Fibroblast of lung (primary cell): ENCODE measurements at places on chromosomes 7 and 10. TPM values are rescaled to one million over a fixed set of nuclear protein-coding genes. Genes with fewer than 3 reads are reported as not detected.

GRCh38 chr10:51255381-51255780, 181.1 kb downstream of the PRKG1 start:
- no peak for DNase-seq

GRCh38 chr10:13998163-13998835, 332.4 kb downstream of the FRMD4A start:
- no peak for DNase-seq

GRCh38 chr10:113060201-113061053, 110.4 kb downstream of the TCF7L2 start:
- peak; percentile 45 for DNase-seq

DNA sequence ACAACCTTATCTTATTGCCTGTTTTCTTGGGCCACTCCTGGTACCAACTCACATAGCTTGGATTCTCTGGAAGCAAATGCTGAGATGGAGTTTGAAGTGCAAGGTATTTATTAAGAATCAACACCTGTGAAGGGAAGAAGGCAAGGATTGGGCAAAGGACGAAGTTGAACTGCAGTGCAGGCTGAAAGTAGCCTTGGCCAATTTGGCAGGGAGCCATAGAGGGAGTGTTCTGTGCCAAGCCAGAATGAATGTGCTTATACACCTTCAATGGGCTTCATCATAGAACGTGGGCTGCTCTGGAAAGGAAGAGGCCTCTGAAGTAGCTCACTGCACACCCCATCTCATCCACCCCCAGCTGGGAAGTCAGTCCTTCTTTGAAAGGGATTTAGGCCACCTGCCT, 79.8 kb upstream of the IFRD1 start:
- DNase-seq = no peak

DNA sequence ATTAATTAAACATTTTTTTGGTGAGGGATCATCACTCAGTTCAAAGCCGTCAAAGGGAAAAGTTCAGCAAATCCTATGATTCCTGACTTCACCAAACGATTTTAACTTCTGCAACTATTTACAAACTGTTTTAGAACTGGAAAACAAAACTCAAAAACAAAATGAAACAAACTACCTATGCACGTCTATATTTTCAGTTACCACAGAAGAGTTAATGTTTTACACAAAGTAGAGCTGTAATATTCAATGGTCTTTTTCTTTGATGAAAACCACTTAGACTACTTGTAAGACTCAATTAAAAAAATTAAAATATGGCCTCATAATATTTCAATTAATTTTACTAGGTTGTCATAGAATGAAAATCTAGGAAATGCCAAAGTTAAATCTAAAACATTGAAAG, 131.5 kb downstream of the ATE1 start:
- DNase-seq = no peak

- DNase-seq = peak; percentile 81
Observed at GRCh38 chr7:123633553-123633952, 22.1 kb upstream of the LMOD2 start.

- DNase-seq = no peak
Observed at GRCh38 chr7:69622014-69622835, 23.9 kb downstream of the AUTS2 start.

Gene ERVW-1
- total RNA-seq = not detected in 2 replicates

- DNase-seq = peak; percentile 88
Observed at GRCh38 chr7:71868797-71869196, 543.3 kb downstream of the CALN1 start.

DNA sequence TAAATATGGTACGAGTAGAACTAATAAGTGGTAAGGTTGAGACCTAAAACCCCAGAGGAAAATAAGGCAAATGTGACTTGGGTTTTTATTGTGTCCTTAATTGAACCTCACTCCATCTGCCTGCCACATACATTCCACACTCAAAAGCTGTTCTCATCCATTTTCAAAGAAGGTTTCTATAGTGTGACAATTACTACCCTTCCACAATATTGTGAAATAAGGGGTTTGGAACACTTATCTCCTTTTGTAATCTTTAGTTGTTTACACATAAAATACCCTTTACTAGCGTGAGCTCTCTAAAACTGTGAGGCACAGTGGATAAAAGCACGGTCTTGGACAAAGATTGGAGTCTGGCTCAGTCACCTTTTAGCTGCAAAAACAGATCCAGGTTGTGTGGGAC, 166.6 kb downstream of the THSD7A start:
- DNase-seq = no peak

GRCh38 chr7:112076324-112076723, 129.9 kb downstream of the DOCK4 start:
- DNase-seq = peak; percentile 69

DNA sequence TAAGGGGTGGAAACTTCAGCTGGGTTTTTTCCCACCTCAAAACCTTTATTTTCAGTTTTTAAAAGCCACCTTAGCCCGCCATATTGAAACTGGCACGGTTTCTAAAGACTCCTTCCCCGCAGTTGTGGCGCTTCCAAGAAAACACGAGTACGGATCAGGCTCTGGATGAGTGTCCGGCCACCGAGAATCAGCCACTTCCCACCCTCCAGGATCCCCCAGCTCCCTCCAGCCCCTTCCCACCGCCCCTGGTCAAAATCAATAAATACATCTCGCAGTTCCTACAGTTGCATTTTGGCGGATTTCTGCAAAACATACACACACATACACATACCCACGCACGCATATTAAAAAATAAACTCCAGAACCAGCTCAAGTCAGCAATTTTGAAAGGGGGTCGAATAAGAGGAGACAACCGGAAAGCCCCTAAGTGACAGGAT, 1.1 kb downstream of the SFMBT2 start:
- DNase-seq = peak; percentile 4

GRCh38 chr10:130218181-130218641, 82.0 kb downstream of the GLRX3 start:
- DNase-seq = no peak

Gene CCZ1
- total RNA-seq = 35.7 and 41.8 TPM in 2 replicates

- DNase-seq = peak; percentile 52
Observed at GRCh38 chr7:78125884-78126283, 327.3 kb downstream of the PHTF2 start.

- no peak for DNase-seq
Observed at GRCh38 chr10:7855205-7855604, 36.9 kb downstream of the TAF3 start.

DNA sequence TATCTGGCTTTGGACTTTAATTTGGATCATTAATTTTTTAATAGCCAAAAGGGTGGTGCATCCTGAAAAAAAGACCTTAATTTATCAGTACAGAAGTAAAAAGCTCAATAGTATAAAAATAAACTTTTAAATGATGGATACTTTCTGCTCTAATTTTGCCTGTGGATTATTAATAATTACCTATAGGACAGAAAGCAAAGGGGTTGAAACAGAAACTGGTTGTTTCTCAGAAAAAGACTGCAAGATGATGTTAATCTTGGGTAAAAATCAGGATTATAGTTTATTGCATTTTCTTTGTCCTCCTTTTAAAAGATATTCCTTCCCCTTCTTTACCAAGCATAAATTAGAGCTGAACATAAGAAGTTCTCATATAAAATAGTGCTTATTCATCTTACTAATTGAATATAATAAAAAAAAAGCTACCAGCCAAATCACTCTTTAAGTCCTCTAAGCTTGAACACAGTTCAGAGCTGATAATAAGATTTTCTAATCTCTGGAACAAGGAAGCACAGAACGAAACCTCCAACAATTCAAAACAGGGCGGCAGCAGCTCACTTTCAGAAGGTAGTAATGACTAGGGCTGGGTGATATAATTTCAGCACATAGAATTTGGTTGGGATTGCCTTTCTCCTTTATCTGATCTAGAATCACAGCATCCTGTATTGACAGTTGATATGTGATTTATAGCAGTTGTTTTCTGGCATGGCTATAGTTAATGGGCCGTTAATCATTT, 8.1 kb upstream of the GPR85 start:
- DNase-seq = no peak

GRCh38 chr7:157584420-157584819, 247.6 kb downstream of the DNAJB6 start:
- DNase-seq = no peak

Gene PDE6C
- total RNA-seq = not detected in 2 replicates

- DNase-seq = no peak
Observed at GRCh38 chr7:68155676-68156075, 1159.0 kb downstream of the TYW1 start.

Gene HOXA7
- total RNA-seq = 1.0 and 1.2 TPM in 2 replicates

DNA sequence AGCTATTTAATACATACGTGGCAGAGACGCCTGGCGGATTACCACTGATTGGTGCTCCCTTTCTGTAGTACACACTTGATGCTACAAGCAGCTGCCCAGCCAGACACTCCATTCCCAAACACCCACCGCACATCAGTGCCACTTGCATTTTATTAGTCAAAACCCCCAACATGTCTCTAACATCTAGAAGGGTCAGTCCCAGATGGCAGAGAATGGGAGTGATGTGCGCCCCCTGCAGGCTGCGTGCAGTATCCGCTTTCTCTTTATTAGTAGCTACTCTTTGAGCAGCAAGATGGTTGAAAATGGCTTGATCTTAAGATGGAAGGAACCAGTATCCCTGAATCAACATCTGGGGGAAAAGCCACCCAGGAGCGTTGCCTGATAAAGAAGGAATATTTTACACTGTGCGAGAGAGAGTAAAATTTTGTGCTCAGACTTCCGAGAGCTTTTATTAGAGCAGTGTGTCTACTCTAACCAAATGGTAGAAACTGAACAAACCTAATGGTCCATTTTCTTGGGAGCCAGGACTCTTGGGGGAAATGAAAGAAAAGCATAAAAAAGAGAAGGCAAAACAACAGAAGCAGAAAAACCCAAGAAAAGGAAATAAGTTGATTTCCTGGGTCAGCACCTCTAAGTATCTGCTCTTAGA, 78.3 kb downstream of the ST8SIA6 start:
- DNase-seq = no peak

GRCh38 chr7:53358269-53358668, 322.8 kb downstream of the POM121L12 start:
- no peak for DNase-seq

Gene FANK1
- total RNA-seq = 0.83 and 2.6 TPM in 2 replicates

Gene ITPRID1
- total RNA-seq = not detected in 2 replicates

GRCh38 chr10:118592675-118593330, 2.6 kb downstream of the PRLHR start:
- DNase-seq = no peak

DNA sequence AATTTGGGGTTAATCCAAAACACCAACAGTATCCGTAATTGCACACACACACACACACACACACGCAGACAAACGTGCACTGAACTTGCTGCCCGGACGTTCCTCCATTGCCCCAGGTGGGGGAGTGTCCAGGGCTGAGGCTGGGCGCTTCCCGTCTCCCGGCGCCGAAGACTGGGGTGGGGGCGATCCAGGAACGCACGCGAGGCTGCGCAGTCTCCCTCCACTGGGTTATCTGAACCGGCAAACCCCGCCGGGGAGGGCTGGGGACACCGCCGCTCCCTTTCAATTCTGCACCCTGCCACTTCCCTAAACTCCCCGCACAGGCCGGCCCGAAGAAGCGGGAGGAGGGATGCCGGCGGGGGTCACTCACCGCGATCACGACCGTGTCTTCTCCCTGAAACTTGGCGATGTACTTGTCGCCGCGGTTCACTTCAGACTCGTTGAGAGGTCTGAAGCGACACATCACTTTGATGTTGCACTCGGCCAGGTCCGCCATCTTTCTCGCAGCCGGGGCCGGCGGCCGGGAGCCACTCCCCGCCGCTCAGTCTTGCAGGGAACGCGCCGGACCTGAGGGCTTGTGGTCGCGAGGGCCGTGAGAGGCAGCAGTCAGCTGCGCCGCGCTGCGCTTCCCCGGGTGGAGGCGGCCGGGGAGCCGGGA, 618 bp downstream of the KIF5B start:
- DNase-seq = peak; percentile 65

GRCh38 chr10:114266521-114266920, 27.5 kb downstream of the VWA2 start:
- DNase-seq = peak; percentile 88

Gene RTKN2
- total RNA-seq = 0.51 and 1.2 TPM in 2 replicates

Gene CPN1
- total RNA-seq = not detected in 2 replicates

DNA sequence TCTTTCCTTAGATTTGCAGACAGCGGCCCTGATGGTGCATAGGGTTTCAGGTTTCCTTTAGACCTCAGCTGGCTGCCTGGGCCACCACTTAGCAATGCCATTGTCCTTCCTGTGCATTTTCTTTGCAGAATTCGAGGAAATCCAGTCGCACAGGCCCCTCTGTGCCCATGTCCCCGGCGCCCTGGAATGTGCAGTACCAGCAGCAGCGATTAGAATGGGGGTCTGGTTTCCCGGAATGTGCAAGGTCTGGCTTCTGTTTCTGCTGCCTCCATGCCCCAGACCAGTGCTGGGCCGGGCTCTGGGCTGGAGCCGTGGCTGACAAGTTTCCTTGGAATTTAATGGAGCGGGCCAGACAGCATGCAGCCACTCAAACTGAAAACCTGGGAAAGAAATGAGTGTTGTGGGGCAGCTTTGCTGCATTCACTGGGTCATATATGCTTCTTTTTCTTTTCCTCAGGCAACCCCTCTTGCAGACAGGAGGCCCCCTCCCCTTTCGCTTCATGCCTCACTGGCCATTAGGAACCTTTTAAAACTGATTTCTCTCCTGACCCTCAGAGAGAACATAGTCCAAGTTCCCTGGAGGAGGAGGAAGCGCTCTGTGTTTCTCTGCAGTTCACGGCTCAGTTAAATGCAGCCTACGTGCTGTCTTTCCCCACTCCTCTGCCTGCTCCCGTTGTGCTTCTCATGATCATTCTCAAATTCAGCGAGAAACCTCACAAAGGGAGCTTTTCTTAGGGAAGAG, 14.4 kb downstream of the HTRA1 start:
- DNase-seq = peak; percentile 69

Gene PARP12
- 23.9 and 24.9 TPM in 2 replicates for total RNA-seq

GRCh38 chr10:110897184-110897583, 21.8 kb downstream of the BBIP1 start:
- DNase-seq = no peak

GRCh38 chr10:22230158-22230833, 12.5 kb upstream of the EBLN1 start:
- peak; percentile 67 for DNase-seq

Gene TFEC
- under 0.01 and 0.17 TPM in 2 replicates for total RNA-seq

- DNase-seq = peak; percentile 32
Observed at GRCh38 chr10:117322260-117322659, 53.0 kb downstream of the PDZD8 start.

DNA sequence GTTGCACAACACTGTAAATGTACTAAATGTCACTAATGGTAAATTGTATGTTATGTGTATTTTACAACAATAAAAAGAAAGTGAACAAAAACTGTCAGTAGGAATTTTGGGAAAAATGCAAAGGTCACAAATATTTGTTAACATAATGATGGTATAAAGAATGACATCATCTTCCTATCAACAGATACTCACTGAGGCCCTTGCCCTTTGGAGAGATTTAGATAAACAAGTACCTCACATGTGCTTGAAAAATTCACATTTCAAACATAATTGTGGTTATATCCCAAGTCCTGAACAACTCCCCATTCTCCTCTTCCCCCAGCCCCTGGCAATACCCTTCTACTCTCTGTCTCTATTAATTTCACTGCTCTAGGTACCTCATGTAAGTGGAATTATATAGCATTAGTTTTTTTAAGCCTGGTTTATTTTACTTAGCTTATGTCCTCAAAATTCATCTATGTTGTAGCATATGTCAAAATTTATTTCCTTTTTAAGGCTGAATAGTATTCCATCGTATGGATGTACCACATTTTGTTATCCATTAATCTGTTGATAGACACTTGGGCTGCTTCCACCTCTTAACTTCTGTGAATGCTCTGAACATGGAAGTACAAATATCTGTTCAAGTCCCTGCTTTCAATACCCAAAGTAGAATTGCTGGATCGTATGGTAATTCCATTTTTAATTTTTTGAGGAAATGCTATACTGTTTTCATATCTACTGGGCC, 90.5 kb downstream of the WIPF3 start:
- peak; percentile 19 for DNase-seq

Gene FAM221A
- total RNA-seq = 3.3 and 5.1 TPM in 2 replicates
